ENCODE measurements at places on chromosomes 4 and X.

GRCh38 chr4:40719008-40719623, 30.6 kb upstream of the NSUN7 start:
- DNase-seq, result no peak

GRCh38 chrX:118727686-118728339, 407 bp downstream of the IL13RA1 start:
- DNase-seq, result no peak

- DNase-seq, result no peak
These were observed 9.6 kb downstream of the SLC25A5 start for GRCh38 chrX:119477812-119478232.

DNA sequence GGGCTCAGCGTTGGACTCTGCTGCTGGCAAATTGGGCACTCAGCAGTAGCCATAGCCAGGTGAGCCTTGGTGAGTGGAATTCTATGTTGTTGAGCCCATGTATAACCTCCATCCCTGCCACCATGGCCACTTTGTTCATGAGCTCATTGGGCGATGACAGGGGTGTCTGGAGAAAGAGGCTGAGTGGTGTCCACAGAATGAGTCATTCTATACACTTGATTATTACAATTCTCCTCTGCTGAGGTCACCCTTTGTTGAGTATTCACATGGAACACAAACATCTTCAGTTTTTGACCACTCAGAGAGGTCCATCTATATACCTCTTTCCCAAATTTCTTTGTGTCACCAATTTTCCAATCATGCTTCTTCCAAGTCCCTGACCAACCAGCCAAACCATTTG, 1341.7 kb downstream of the PCDH7 start:
- DNase-seq, result no peak

GRCh38 chr4:155582971-155583437, 83.6 kb upstream of the GUCY1A1 start:
- no peak for DNase-seq

DNA sequence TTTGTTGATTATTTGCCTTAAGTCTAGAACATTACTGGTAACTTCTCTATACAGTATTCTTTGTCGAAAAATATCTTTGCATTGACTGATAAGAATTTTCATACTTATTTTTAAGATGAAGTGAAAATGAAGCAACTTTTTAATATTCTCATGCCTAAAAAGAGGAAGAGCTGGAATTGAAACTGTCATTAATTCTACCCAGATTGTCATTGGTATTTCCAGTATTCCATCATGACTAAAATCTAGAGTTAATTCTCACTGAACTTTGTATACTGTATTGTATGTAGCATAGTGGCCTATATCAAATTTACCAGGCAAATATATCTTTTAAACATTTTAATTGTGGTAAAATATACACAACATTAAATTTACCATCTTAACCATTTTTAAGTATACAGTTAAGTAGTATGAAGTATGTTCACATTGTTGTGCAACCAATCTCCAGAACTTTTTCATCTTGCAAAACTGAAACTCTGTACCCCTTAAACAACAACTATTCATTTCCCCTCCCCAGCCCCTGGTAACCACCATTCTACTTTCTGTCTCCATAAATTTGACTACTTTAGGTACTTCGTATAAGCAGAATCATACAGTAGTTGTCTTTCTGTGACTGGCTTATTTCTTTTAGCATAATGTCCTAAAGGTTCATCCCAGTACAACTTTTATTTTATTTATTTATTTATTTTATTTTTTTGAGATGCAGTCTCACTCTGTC, 24.3 kb upstream of the ZNF41 start:
- no peak for DNase-seq

DNA sequence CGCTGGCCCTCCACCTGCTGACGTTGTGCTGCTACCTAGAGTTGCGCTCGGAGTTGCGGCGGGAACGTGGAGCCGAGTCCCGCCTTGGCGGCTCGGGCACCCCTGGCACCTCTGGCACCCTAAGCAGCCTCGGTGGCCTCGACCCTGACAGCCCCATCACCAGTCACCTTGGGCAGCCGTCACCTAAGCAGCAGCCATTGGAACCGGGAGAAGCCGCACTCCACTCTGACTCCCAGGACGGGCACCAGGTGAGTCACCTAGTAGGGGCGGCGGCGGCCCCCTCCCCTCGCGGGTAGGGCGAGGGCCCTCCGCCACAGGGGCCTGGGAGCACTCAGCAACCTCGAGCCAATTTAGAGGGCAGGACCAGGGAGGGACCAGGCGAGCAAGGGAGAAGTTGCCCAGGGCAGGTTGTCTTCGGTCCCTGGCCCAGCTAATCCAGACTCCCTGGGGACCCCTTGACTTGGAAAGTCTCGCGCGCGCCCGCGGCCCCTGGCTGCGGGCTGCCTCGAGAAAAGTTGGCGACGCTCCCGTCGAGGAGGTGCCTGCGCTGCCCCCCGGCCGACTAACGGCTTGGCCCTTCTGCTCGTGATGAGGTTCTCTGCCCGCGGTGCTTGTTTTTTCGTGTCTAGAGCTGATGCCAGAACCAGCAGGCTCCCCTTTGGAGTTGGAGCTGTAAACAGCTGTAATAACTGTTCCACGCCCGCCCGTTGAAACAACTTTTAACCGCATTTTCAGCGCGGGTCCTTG, 717 bp downstream of the EDA start:
- no peak for DNase-seq

- no peak for DNase-seq
These were observed 35.3 kb downstream of the CD99L2 start for GRCh38 chrX:150863191-150863590.

GRCh38 chrX:19647731-19648588, 132.7 kb upstream of the MAP3K15 start:
- no peak for DNase-seq

DNA sequence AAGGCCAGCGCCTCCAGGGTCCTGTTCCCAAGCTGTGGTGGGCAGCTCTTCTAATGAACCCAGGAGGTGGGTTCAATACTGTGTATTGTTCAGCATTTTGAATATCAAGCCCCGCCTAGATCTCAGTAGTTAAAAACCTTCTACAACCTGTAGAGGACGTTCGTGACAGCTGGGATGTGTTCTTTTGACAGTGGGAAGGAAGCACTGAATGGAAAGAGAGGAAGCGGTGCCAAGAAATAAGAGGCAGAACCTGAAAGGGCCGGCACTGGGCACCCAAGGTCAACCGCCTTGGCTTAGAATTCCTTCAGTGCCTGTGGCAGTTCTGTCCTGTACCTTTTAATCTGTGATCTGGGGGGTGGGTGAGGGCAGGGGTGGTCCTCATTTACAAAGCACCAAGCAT, 73.1 kb downstream of the CC2D2A start:
- no peak for DNase-seq

GRCh38 chrX:119625843-119626242, 19.6 kb upstream of the NKRF start:
- no peak for DNase-seq

DNA sequence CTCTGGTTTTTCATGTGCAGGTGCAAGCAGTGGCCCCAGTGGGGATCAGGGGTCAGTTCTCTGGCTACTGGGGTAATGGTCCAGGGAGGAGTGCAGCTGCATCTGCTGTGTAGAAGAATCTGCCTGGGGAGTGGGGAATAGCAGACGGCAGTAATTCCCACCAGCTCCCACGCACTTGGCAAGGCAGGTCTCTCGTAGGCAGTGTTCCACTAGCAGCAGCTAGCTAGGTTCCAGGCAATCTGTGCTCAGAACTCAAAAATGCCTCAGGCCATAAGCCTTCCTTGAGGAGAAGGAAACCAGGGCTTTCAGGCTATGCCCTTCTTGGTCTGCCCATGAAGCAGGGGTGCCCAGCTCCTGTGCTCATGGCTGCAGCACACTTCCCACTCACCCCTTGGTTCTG, 38.8 kb downstream of the DCLK2 start:
- DNase-seq, result no peak

Measured in cortex of kidney (tissue), 1 donor.